ENCODE measurements at places on chromosomes 6 and 20.

GRCh38 chr6:62775427-62776022, 435.7 kb upstream of the FKBP1C start:
- DNase-seq: no peak

DNA sequence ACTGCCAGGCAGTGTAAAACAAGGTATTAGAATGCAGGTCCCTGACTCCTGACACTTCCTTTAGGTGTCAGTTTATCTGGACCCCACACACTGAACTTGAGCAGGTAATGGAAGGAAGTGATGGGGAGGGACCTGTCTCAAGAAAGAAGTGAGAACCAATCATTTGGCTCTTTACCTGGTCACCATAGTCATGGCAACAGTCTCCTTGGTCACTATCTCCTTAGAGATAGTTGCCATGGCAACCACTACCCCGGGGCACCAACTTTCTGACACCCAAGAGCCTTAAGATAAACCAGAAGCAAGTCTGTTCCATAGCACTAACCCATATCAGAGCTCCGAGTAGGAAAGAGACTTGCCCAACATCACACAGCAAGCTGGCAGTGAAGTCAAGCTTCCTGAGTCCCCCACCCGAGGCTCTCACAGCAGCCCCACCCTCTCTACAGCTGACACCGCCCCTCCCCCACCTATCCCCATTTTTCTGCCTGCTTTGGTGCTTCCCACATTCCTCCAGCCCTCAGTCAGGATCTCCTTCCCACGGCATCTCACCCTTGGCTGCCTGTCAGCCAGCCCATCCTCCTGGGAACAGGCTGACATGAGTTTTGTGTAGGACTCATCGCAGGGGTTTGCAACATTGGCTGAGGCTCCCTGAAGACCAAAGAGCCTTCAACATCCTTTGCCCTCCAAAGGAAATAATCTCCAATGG, 16.3 kb upstream of the HM13 start:
- no peak for DNase-seq

DNA sequence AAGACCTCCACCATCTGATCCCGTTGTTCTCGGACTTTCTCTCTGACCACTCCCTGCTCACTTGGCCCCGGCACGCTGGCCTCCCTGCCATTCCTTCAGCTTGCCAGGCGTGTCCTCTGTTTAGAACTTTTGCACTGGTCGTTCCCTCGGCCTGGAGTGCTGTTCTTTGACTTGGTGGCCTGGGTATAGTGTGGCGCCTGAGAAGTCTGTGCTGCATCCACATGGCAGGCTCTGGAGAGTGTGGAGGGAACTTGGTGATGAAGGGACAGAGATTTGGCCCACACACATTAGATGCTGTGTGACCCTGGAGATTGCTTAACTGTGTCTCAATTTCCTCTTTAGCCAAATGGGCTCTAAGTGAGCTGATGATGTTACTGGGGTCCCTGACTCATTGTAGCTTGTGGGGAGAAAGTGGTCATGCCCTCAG, 13.0 kb upstream of the TGM2 start:
- no peak for DNase-seq

- DNase-seq: no peak
Observed at GRCh38 chr6:129747588-129748112, 37.7 kb upstream of the ARHGAP18 start.

DNA sequence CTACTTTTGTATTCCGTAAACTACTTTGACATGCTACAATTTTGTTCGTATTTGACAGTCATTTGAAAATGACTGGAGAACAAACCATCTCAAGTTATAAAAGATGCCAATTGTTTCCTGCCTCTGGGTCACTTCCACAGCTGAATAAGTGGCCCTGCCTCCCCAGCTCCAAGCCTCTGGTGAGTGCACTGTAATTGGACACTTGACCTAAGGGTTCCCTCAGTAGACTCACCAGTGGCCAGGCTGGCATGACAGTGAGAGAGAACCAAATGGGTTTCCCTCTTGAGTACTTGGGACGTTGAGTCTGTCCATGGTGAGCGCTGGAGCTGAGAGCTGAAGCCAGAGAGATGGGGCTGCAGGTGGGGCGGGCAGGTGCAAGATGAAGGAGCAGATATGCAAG, 57.1 kb downstream of the SLC35D3 start:
- DNase-seq: no peak

GRCh38 chr20:57698867-57699275, 10.9 kb downstream of the PMEPA1 start:
- DNase-seq: no peak

- no peak for DNase-seq
Observed at GRCh38 chr6:128518434-128519131, 1.8 kb downstream of the PTPRK start.

GRCh38 chr20:45407067-45407745, 883 bp upstream of the DBNDD2 start:
- DNase-seq: no peak

DNA sequence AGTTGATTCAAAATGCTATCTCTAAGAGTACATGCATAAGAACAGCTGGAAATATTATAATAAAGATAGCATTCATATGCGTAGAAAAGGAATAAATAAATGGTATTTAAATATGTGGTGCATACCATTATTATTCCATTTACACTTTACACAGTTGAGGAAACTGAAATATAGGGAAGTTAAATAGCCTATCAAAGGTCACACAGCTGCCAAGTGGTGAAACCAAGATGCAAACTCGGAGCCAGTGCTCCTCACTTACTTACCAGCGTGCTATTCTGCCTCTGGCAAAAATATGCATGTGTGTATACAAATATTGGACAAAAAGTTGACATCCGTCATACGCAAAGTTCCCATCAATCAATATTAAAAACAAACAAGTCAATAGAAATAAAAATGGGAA, 22.3 kb upstream of the ANKEF1 start:
- DNase-seq: no peak

GRCh38 chr6:165308926-165309731, at the start of gene C6orf118:
Gene C6orf118, minus strand, starts transcription at chr6:165309605. Its CDS starts 19 bp downstream, at chr6:165309586.
- DNase-seq: no peak

- DNase-seq: no peak
Observed at GRCh38 chr6:73030257-73030656, 195.0 kb downstream of the KHDC1L start.

GRCh38 chr6:126949786-126950185, 168.7 kb upstream of the RSPO3 start:
- no peak for DNase-seq

- no peak for DNase-seq
Observed at GRCh38 chr6:22789315-22789714, 219.9 kb downstream of the HDGFL1 start.

- no peak for DNase-seq
Observed at GRCh38 chr20:18743665-18744440, 69.7 kb upstream of the SCP2D1 start.

GRCh38 chr6:12083763-12084162, 71.7 kb downstream of the HIVEP1 start:
- no peak for DNase-seq

DNA sequence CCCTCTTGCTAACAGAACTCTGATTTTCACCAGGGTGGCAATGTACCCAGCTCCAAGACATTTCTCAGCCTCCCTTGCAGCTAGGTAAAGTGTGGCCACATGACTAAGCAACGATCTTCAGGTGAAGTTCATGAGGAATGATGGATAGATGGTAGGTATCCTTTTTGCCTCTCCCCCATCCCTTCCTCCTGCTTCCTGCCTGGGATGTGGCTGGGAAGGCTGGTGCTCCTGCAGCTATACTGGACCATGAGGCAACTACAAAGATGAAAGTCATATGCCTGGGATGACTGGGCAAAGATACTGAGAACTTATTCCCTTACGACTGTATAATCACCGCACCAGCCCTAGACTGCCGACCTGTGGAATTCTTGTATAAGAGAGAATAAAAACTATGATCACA, 13.4 kb downstream of the ZNF335 start:
- no peak for DNase-seq

GRCh38 chr6:92433911-92434310, 985.4 kb downstream of the EPHA7 start:
- no peak for DNase-seq

GRCh38 chr6:115675443-115675842, 385.2 kb downstream of the FRK start:
- DNase-seq: no peak

DNA sequence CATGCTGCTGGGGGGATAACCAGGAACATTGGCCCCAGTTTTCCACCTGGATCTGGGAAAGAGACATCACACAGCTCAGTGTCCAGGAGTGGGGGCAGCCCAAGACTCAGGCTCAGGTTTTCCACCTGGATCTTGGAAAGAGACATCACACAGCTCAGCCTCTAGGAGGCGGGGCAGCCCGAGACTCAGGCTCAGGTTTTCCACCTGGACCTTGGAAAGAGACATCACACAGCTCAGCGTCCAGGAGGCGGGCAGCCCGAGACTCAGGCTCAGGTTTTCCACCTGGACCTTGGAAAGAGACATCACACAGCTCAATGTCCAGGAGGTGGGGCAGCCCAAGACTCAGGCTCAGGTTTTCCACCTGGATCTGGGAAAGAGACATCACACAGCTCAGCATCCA, 361.6 kb downstream of the THBS2 start:
- no peak for DNase-seq

- DNase-seq: no peak
Observed at GRCh38 chr6:157312757-157313156, 10.6 kb downstream of the TMEM242 start.

DNA sequence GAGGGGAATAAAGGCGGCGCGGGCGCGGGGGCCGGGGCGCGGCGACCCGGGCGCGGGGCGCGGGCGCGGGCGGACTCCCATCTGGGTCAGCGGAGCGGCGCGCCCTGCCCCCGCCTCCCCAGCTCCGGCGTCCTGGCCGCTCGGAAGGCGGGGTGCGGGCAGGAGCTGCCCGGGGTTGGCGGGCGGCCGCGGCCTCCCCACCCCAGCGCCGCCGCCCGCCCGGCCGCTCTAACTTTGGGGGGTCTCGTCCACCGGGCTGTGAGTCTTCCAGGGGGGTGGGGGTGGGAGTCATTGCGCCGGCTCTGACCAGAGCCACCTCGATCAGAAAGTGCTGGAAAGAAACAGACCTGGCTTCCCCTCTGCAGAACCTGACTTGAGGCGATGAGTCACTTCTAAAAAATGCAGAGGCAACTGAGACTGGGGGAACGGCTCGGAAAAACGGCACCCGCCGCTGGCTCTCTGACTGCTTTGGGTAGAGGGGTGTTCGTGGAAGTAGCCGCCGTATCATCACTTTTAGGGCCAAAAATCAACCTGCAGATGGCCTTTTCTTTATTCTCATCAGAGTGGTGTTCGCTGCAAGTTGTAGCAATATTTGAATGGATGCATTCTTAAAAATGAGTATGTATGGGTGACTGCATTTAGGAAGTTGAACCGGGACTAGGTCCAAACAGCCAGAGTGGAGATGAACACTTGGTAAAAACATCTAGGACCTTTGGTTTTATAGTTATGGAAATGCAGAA, 667 bp downstream of the CAP2 start:
- DNase-seq: no peak

GRCh38 chr6:148677594-148678476, 69.0 kb upstream of the UST start:
- DNase-seq: no peak
